ENCODE measurements at places on chromosomes 2 and 18. TPM values are rescaled to one million over a fixed set of nuclear protein-coding genes. Genes with fewer than 3 reads are reported as not detected.

CBLN2 gene
- total RNA-seq, result not detected

TRMT61B gene
- total RNA-seq, result 29.7 TPM

TLK1 gene
- total RNA-seq, result 52.7 TPM

SCYGR3 gene
- not detected for total RNA-seq

PARD3B gene
- total RNA-seq, result 1.2 TPM

All from HepG2 (cell line).